ENCODE measurements at places on chromosomes 4 and X.

DNA sequence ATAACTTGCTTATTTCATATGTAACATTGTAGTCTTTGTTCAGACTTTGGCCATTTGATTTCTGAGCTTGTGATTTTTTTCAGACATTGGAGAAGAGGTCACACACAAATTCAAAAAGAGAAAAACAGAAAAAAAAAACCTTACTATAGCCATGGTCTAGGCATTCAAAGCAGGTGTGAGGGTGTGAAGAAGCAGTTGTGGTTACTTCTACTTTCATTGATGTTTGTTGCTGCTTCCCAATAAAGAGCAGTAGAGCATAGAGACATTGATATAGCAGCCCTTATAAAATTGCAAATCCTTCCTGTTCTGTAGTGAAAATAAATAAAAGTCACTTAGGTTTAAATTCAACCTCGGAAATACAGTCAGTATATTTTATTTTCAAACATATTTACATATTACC, 671.6 kb downstream of the GRXCR1 start:
- no peak for DNase-seq

DNA sequence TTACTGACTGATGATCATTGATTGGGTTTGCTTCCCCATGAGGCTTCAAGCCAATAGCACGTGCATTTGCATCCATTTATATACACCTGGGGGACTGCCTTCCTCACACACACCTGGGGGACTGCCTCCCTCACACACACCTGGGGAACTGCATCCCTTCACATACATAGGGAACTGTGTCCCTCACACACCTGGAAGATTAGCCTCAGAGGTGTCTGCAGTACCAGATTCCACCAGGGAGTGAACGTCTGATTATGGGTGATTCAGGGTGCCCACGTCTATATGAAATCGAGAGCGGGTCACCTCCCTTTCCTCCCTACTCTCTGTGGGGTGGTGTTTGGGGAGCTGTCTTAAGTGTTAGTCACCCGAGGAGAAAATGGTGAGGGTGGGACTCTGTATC, 16.9 kb downstream of the CD99 start:
- DNase-seq, result no peak

DNA sequence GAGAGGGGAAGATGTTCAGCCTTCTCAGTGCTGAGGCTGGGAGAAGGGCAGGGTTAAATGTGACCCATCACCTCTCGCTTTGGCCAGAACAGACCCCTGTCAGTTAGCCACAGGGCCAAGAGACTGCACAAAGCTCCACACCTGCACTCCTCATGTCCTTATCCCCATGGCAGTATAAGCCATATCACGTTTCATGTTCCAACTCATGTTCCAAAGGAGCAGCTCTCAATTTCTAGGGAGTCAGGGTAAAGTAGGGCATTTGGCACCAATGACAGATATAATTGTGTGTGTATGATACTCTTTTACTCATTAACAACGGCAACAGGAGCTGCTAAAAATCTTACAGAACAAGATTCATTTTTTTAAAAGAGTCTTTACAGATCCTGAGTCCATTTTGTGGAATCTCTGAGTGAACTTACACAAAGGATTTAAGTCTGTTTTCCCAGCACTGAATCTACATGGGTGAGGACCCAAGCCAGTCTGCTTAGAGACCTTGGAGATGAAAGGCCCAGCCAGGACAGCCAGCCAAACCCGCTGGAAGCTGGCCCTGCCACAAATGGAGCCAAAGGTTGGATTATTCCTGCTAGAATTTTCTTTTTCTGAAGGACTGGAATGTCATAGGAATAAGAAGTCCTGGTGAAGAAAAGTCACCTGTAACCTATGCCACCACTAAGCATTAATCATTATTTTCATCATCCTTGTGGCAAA, 129.1 kb upstream of the SMAD1 start:
- DNase-seq, result no peak

GRCh38 chr4:1191621-1192020, 19.2 kb upstream of the SPON2 start:
- no peak for DNase-seq

GRCh38 chr4:15874671-15875070, 63.9 kb downstream of the FGFBP1 start:
- DNase-seq, result no peak

GRCh38 chrX:9071031-9071650, 37.2 kb upstream of the FAM9B start:
- DNase-seq, result no peak

DNA sequence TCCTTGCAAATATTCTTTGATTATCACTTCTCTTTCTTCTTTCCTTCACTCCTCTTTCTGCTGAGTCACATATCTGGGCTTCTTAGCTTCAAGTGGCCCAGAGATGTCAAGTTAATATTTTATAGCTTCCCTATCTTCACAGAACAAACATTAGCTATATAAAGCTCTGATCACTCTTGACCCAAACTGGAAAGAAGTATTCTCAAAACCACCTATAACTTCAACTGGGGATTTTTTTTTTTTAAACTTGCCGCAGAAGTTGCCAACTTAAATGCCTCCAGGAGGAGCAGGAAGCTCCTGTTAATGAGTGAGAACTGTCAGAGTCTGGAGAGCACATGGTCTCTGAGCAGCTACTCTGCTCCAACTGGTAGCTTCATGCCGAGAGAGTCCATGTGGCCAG, 233.3 kb upstream of the EDNRA start:
- DNase-seq, result no peak

Data from GF-D8 (cell line).